ENCODE measurements at places on chromosomes 13 and 19. TPM values are rescaled to one million over a fixed set of nuclear protein-coding genes. Genes with fewer than 3 reads are reported as not detected.
A peak's percentile ranks its signal among the peaks of the same experiment; 100 is the strongest.

DNA sequence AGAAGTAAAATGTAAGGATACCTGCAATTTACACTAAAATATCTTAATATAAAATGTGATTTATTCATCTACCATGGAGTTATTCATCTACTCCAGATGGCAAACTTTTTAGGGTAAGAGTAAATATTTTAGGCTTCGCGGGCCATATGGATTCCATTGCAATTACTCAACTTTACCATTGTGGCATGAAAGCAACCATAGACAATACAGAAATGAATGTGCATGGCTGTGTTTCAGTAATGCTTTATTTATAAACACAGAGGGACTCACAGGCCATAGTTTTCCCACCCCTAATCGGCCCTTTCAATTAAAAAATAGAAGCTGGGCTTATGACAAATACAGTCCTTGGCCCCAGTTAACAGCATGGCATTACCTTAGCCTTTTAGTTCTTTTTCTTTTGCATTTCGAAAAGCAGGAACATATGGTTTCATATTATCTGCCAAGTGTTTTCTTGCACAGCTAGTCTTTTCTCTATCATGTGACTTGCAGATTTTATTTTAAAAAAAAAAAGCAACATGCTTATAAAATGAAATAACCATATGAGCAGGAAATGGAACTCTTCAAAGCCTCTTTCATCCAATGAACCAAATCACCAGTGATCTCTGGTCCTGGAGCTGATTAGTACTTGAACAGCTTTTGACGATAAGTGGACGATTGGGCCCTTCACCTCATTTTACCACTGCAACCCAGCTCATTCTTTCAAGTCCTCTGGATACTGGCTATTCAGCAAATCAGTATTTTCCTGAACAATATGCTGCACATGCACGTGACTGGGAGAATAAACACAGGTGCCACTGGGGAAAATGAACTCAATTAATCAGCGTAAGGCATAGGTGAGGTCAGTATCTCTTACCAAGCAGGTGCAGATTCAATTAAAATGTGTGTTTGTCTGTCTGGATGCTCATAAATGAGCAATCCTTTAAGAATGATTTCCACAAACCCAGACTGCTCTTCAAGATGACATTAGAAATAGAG lies 63.9 kb downstream of the LHFPL6 start:
- no peak overlapping the region for H3K4me3 ChIP-seq
- no peak for DNase-seq
- H3K27me3 ChIP-seq, result peaks cover 6% of the 10 kb centered on the region
- no peak overlapping the region for H3K27ac ChIP-seq
- H3K4me1 ChIP-seq, result no peaks in the 10 kb centered on the region
- H3K36me3 ChIP-seq, result no peaks in the 10 kb centered on the region

- H3K4me1 ChIP-seq, result no peaks in the 10 kb centered on the region
- no peaks in the 10 kb centered on the region for H3K27me3 ChIP-seq
- H3K4me3 ChIP-seq, result no peak overlapping the region
- no peaks in the 10 kb centered on the region for H3K36me3 ChIP-seq
- H3K27ac ChIP-seq, result no peak overlapping the region
- no peak for DNase-seq
Observed at GRCh38 chr13:25494698-25495411, 123.1 kb downstream of the ATP8A2 start.

DNA sequence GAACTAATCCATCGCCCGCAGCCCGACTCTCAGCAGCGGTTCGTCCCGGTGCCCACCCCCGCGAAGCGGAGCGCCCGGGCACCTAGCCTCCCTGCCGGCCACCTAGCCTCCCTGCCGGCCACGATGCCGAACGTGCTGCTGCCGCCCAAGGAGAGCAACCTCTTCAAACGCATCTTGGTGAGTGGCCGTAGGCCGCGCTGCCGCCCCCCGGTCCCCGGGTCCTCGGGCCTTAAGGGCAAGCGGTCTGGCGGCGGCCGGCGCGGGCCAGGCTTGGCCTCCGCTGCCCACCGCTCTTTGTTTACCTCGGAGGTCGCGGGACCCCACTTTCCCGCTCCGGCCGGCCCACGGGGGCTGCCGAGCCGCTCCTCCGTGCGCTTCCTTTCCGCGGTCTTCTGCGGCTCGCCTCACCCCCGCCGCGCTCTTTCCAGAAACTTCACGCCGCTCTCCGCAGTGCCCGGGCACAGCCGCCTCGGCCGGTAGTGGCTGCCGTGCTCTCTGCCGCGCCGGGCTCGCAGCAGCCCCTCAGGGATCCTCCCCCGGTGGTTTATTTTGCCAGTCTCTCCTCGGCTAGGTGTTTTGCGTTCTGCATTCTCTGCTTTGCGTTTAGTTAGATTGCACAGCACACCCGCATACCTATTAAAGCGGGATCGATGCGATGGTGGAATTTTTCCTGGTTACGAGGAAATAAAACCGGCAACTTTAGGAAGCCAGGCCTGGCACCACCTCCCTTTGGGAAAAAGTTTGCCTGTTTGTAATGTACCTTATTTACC lies 524 bp downstream of the NAA16 start:
- H3K4me3 ChIP-seq, result peak overlapping the region; percentile 94
- H3K36me3 ChIP-seq, result no peaks in the 10 kb centered on the region
- H3K27me3 ChIP-seq, result no peaks in the 10 kb centered on the region
- H3K27ac ChIP-seq, result peak overlapping the region; percentile 89
- H3K4me1 ChIP-seq, result peaks cover 29% of the 10 kb centered on the region

- peak; percentile 75 for DNase-seq
- peaks cover 2% of the 10 kb centered on the region for H3K27me3 ChIP-seq
- peak overlapping the region; percentile 80 for H3K27ac ChIP-seq
- peaks cover 17% of the 10 kb centered on the region for H3K4me1 ChIP-seq
Observed at GRCh38 chr19:2289714-2290435, 7.9 kb upstream of the PEAK3 start.

DNA sequence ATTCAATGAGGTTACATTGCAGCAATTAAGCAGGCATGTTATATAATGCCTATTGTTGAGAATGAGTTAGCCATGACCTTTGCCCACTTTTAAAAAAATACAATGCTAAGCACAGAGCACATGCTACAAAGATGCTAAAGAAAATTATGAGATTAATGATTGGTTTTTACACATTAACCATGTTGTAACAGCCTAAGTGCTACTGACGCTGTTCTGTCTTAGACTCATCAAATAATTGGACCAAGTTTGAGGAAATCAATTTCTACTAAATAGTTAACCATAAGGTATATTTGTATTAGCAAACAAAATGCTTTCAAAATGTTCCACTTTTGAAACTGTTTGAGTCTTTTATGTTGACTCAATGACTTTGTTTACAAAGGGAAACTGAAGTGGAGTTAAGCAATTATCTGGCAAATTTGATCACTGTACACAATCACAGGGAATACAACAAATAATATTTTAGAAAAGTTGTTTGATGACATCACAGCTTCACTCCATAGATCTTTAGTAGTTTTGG lies 14.3 kb downstream of the MIR17HG start:
- H3K4me1 ChIP-seq, result peaks cover 13% of the 10 kb centered on the region
- peaks cover 42% of the 10 kb centered on the region for H3K36me3 ChIP-seq

The RAB3A gene
- 6.3 TPM for total RNA-seq

GRCh38 chr13:99355267-99356011 lies 48.2 kb upstream of the GPR183 start:
- peaks cover 65% of the 10 kb centered on the region for H3K36me3 ChIP-seq
- no peaks in the 10 kb centered on the region for H3K27me3 ChIP-seq
- peak overlapping the region; percentile 67 for H3K4me3 ChIP-seq
- peaks cover 91% of the 10 kb centered on the region for H3K4me1 ChIP-seq

DNA sequence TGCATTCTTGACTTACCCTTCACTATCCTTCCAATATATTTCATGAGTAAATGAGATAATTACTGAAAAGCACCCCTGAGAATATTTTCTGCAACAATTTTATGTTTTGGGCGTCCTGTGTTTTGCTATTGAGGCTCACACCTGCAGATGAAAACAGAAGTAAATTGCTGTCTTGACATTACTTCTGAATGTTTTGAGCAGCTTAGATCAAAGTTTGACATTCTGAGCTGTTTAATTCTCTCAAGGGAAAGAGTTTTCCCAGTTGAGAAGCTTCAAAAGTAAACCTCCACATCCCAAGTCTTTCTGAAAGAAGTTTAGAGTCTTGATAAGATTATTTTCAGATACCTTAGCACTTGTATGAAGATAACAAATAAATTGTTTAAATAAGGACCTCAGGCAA lies 1667.2 kb upstream of the SLC10A2 start:
- no peak overlapping the region for H3K27ac ChIP-seq
- DNase-seq, result no peak
- H3K36me3 ChIP-seq, result no peaks in the 10 kb centered on the region

GRCh38 chr13:38980750-38981078 lies 9.9 kb downstream of the STOML3 start:
- H3K36me3 ChIP-seq, result no peaks in the 10 kb centered on the region
- H3K4me1 ChIP-seq, result no peaks in the 10 kb centered on the region
- no peak overlapping the region for H3K4me3 ChIP-seq
- H3K27ac ChIP-seq, result no peak overlapping the region

- no peaks in the 10 kb centered on the region for H3K4me1 ChIP-seq
- no peaks in the 10 kb centered on the region for H3K27me3 ChIP-seq
- H3K27ac ChIP-seq, result no peak overlapping the region
- H3K36me3 ChIP-seq, result no peaks in the 10 kb centered on the region
Observed at GRCh38 chr13:84279166-84279565, 396.9 kb upstream of the SLITRK1 start.

The CEBPA gene
- total RNA-seq, result 0.73 TPM

DNA sequence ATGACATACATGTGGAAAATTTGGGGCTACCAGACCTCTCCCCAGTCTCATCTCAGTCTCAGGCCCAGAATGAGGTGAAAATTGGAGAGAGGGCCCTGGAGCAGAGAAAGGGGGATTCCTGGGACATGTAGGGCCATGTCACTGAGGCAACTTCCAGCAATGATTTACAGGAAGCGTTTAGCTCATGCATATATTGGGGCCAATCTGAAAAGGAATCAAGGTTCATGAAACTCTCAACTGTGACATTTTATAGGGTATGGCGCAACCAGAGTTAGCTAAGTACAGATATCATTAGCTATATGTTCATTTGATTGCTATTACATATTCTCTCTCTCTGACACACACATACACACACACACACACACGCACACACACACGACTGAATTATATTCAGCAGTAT lies 86.3 kb downstream of the RNASEH2B start:
- H3K4me3 ChIP-seq, result no peak overlapping the region
- DNase-seq, result no peak
- peaks cover 6% of the 10 kb centered on the region for H3K27me3 ChIP-seq
- H3K27ac ChIP-seq, result no peak overlapping the region
- no peaks in the 10 kb centered on the region for H3K36me3 ChIP-seq

DNA sequence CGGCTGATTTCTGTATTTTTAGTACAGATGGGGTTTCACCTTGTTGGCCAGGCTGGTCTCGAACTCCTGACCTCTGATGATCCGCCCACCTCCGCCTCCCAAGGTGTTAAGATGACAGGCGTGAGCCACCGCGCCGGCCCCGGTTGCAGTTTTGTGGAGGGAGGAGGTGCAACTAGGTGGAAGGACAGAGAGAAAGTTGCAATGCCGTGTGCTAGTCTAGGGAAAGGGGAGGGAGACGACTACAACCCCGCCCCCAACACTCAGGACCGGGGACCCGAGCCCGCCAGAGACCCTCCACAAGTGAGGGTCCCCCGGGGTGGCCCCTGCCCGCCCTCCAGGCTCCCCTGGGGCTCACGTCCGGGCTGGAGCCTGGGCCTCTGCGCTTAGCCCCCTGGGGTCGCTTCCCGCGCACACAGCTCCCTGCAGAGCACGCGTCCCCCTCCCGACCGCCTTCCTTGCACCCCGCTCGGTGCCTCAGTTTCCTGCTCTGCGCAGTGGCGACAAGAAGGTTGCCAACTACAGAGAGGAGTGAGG lies 1.2 kb upstream of the ARID3A start:
- H3K27ac ChIP-seq, result peak overlapping the region; percentile 78
- peak overlapping the region; percentile 80 for H3K4me3 ChIP-seq
- peaks cover 1% of the 10 kb centered on the region for H3K27me3 ChIP-seq
- DNase-seq, result no peak
- peaks cover 12% of the 10 kb centered on the region for H3K4me1 ChIP-seq

DNA sequence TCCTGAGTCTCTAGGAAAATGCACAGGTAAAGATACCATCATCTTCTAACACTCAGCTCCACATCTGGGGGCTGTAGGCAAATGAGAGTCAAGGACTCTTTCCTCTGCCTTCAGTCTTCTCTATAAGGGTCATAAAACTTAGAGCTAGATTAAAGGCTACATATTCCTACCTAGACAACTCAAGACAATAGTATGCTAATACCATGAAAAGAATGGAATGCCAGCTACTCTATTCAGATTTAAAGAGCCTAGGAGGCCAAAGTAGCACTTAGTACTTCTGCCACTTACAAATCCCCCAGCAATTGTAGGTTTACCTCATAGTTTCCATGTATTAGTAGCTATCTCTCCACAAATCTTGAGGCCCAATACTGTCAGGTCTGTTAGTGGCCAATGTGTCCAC lies 453.0 kb downstream of the SLITRK5 start:
- no peak overlapping the region for H3K4me3 ChIP-seq
- no peaks in the 10 kb centered on the region for H3K27me3 ChIP-seq
- H3K36me3 ChIP-seq, result no peaks in the 10 kb centered on the region
- no peak for DNase-seq

- H3K36me3 ChIP-seq, result no peaks in the 10 kb centered on the region
- no peak overlapping the region for H3K27ac ChIP-seq
- no peaks in the 10 kb centered on the region for H3K4me1 ChIP-seq
- DNase-seq, result no peak
Observed at GRCh38 chr19:44813070-44813840, 4.4 kb downstream of the BCAM start.

DNA sequence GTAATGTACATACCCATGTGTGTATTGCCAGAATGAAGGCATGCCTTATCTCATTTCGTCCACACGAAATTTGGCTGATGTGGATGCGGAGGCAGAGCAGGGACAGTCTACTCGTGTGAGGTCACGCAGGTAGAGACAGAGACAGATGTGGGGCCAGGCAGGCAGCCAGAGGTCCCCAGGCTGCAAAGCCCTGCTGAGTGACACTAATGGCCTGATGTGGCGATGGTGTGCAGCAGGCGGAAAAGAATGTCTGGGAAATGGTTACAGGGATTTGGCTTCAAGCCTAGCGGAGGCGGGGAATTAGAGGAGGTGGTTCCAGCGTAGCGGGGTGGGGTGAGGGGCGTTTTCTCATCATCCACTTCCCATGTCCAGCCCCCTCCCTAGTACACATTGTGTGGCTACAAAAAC lies 4.2 kb upstream of the IZUMO2 start:
- no peaks in the 10 kb centered on the region for H3K27me3 ChIP-seq
- H3K36me3 ChIP-seq, result no peaks in the 10 kb centered on the region
- no peak overlapping the region for H3K4me3 ChIP-seq
- H3K4me1 ChIP-seq, result no peaks in the 10 kb centered on the region
- H3K27ac ChIP-seq, result no peak overlapping the region
- DNase-seq, result no peak

The RAB3D gene
- 9.3 TPM for total RNA-seq

DNA sequence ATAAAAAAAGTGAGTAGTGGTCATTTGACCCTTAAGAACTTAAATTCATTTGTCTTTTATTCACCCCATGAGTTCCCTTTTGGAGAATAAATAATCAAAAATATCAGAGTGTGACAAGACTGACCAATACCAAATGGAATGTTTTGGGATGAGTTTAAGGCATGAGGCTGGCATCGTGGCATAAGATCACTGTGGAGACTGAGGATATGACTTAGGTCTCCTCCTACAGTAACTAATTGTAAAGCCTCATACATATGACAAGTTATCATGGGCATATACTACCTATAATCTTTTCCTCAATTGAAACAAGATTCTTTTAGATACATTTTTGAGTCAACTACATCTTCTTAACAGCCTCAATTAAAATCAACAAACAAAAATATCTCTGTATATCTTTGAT lies 782.0 kb downstream of the SLITRK1 start:
- no peaks in the 10 kb centered on the region for H3K4me1 ChIP-seq
- no peak overlapping the region for H3K4me3 ChIP-seq
- H3K27me3 ChIP-seq, result no peaks in the 10 kb centered on the region
- no peak for DNase-seq

The CD79A gene
- 0.84 TPM for total RNA-seq

The DOHH gene
- total RNA-seq, result 19.7 TPM

Data from activated T-helper 2 cell treated with anti-CD3 and anti-CD28 coated beads, Interferon-gamma antibody, Interleukin-2, Interleukin-4, amounts not matched to agents 10 μg/mL and 5 μg/mL and 100 μg/mL, durations not matched to agents 14 hours and 24 hours and 36 hours (primary cell).